ENCODE measurements at places on chromosomes 7 and 10. TPM values are rescaled to one million over a fixed set of nuclear protein-coding genes. Genes with fewer than 3 reads are reported as not detected.

- DNase-seq = no peak
These were observed 8.0 kb downstream of the DGKI start for GRCh38 chr7:137838706-137839315.

DNA sequence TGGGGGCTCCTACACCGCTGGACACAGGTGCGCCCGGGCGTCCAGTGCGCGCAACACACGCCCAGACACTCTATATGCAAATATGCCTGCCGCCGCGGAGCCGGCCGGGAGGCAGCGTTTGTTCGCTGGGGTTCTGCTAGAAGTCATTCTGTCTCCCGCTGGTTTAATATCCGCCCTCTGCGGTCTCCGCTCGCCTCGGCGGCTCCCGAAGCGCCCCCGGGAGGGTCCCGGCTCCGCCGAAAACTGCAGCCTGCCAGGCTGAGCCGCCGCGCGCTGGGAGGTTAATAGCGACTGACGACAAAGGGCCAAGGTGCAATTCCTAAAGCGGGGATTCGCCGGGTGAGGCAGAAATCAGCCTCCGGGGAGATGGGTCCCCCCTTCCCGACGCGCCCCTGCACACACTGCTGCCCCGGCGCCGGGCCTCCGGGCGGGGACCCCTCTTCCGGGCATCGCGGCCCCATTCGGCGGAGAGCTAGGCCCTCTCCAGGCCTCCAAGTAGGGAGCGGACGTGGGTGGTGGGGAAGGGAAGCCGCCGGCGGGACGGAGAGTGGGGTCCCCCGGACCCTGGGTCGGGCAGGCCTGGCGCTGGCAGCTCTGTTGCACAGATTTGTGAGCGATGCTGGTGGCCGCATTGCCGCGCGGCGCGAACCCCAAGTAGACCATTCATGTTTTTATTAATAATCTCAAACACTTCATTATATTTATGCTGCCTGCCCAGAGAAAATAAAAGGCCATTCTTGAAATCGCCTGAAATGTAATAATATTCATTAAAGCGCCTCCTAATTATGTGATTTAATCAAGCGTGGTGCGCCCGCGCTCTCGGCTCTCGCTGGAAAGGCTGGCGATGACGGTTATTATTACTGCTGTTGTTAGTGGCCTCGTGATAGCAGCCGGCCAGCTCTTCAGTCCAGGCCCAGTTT is 9.1 kb downstream of the EN2 start:
- DNase-seq = no peak

- no peak for DNase-seq
These were observed 146.4 kb downstream of the RPS24 start for GRCh38 chr10:78179886-78180705.

DNA sequence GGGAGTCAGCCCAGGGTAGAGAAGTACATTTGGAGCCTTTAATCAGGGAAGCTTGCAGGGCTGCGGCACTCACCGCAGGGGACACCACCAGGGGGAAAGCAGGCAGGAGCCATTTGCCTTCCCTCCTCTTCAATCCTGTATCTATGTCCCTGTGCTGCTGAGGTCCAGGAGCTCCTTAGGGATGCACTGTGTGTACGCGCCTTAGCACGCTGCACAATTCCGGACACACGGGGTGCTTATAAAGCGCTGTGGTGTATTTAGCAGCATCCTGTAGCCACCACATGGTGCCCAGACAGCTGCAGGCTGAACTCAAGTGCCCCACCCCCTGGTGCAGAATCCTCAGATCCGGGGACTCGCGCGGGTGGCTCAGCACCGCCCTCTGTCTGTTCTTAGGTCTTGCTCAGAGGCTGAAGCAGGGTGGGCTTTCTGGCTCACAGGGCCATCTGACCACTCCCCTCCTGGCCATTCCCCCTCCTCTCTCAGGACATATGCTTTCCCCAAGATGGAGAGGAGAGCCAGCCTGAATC is 421.4 kb downstream of the SDK1 start:
- no peak for DNase-seq

DNA sequence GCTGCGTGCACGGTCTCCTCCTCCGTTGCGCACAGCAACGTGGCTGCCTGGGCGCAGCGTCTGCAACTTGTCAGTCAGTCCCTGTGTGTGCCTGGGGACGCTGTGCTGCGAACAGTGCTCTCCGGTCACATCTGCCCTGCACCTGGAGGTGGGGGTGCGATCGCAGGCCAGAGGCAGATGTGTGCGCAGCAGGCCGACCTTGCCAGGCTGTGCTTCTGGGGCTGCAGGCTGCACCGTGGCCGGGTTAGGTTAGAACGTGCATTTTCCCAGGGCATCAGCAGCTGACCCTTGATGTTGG is 8.2 kb upstream of the GET4 start:
- no peak for DNase-seq

DNA sequence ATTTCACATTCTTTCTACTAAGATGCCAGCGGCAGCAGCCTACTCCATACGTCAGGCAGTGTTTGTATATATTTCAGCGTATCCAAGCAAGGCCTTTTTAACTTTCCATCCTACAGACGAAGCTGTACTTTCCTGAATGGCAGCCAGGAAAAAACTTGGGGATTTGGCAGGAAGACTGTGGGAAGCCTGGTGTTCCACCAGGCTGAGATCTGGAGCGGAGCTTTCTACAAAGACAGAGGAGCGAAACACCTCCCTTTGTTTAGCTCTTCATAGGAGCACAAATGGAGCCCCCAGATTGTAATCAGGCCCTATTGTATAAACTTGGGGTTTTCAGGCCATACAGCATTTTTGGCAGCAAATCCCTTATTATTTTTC is 143.8 kb downstream of the TES start:
- DNase-seq = no peak

- DNase-seq = peak; percentile 89
These were observed at the start of gene CRCP for GRCh38 chr7:66114743-66115649. Gene CRCP, plus strand, starts transcription at chr7:66114847. Its CDS starts 116 bp downstream, at chr7:66114963.

DNA sequence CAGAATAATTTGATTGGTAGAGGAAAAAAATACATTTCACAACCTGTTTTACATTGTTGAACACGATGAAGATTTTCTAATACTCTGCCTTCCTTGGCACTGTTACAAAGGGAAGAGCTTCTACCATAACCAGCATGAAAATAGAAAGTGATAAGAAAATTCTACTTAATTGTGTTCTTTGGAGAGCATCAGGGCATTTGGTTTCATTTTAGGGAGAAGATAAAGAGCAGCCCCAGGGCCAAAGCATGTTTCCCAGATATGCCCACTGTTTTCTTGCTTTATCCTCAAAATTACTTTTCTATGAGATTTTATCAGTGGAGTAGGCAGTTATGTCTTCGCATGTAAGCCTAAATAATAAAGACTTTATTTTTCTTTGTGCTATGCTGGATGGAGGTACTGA is 9.5 kb downstream of the CHRM2 start:
- no peak for DNase-seq

- DNase-seq = no peak
These were observed 97.4 kb downstream of the FGFR2 start for GRCh38 chr10:121500701-121501332.

DNA sequence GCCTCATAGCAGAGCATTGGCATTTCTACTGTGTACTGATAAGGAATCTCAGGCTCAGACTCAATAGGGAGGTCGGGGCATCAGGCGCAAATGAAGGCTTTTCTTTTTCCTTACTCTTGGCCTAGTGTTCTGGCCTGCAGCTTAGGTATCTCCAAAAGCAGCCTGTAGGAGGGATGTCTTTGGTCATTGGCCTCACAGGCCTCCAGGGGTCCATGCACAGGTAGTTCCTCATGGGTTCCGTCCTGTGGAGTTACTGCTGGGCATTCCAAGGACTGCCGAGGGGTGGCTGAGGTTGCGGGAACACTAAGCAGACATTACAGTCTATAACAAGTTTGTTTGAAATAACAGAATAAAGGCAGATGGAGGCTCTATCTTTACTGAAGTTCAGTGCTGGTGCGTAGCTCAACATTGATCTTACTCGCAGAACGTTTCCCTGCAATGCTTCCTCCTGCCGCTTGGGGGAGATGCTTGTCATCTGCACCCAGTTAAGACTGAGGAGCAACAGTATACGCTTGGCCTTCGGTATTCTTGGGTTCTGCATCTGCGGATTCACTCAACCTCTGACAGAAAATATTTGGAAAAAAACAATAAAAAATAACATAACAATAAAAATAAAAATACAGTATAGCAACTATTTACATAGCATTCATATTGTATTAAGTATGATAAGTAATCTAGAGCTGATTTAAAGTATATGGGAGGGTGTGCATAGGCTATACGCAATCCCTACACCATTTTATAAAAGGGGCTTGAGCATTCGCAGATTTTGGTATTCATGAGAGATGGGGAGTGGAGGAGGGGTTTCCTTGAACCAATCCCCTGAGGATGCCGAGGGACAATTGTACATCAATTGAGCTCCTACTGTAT is 58.9 kb downstream of the SH2D4B start:
- peak; percentile 59 for DNase-seq

DNA sequence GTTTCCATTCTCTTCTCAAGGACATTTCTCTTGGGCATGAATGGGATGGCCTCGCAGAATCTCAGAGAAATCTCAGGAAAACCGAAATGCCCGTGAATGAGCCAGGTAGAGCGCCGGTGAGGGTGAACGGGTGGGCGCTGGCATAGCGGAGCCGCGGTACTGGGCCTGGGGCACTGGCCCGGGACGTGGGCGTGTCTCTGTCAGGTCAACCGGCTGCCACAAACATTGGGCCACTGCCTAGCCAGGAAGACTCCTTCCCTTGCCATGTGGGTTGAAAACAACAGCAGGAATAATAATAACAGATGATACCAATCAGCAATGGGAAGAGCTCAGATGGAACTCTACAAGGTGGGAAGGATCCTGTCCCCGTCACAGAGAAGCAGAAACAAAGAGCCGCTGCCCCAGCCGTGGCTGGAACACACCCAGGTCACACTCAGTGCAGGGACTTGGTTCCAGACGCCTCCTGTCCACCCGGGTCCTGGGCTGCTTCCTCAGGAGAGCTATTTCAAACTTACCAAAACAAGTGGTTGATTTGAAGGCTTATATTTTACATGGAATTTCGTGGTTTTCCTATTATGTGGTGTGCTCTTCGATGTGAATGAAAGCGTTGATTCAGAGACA is 51.1 kb upstream of the EBF3 start:
- DNase-seq = no peak

- DNase-seq = peak; percentile 48
These were observed 53.0 kb upstream of the PPP1R17 start for GRCh38 chr7:31633894-31634494.

DNA sequence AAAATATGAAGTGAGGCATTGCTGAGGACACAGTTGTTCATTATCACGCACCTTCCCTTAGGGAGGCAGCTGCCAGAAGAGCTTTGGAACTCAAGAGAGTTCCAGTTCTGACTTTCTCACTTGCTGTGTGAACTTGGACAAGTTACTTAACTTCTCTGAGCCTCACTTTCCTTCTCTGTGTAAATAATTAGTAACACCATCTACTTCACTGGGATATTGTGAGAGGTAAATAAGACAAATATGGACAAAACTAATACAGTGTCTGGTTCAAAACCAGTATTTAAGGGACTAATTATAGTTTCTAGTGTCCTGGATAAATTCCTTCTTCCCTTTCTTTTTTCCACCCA is 6.3 kb upstream of the SLC13A4 start:
- no peak for DNase-seq

DNA sequence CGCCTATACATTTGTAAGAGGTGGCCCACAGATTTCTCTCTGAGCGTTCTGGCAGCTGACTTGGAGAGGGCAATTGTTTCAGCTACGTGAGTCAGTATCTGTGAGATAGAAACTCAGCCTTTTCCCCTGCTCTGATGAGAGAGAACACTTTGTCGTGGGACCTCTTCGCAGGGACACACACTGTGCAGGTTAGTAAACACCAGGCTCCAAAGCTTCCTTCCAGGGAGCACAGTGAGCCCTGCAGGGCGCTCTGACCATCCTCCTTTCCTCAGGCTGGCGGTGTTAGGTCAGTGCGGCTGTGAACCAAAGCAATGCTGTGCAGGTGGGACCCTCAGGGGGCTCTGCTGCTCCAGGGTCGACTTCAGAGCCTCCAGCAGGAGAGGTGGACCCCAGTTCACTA is 152.2 kb upstream of the TCF7L2 start:
- no peak for DNase-seq

DNA sequence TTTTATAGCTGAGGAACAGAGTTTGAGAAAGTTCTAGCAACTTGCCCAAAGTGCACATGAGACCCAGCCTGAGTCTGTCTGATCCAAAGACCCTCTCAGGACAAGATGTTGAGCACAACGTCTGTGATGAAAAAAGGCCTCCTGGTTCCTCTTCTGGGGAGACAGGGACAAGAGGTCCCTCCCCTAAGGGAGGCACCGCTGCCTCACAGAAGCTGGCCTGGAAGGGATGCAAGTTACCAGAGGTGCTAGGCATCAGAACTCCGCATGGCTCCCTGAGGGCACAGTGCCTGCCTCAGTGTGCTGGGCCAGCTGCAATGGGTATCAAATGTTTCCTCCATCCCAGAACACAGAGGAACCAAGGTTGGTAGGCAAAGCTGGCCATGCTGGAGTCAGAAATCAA is 302.4 kb downstream of the GRID1 start:
- no peak for DNase-seq

DNA sequence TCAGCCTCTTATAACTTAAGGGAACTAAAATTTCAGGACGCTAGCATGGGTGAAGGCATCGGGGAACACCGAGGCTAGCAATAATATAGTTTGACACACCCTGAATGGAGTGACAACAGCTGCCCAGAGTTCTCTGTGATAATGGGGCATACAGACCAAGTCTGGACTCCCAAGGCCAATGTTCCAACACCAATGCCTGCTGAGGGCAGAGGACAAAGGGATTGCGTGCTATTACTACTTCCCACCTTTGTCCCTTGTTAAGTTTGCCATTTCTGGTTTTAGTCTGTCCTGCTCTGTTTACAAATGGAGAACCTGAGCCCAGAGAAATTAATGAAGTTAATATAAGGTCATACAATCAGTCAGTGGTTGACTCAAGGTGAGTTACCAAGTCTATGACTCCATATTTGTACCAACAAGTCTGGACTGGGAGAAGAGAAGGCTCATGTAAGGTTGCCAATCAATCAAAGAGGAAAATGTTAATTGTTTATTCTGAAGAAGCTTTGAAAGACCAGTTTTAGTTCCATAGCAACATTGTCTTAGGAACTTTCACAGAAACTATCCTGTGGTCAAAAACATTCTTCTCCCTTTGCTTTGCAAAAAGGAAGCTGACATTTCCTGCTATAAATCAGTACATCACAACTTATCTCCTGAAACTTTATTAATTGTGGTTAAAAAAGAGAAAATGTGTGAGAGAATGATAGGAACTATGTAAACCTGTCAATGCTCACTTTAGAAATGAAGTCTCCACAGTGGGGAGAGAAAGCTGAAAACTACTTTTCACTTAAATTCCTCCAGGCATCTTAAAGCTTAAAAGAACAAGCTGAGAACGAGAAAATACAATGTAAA is 74.5 kb downstream of the CCDC6 start:
- no peak for DNase-seq

GPR146 gene
- 14.2 TPM for polyA plus RNA-seq

PRKCQ gene
- 0.48 TPM for polyA plus RNA-seq

CPXM2 gene
- polyA plus RNA-seq = 4.5 TPM

NPTX2 gene
- polyA plus RNA-seq = 11.6 TPM

ASIC3 gene
- polyA plus RNA-seq = 10.0 TPM

TBC1D12 gene
- polyA plus RNA-seq = 47.8 TPM

LIPK gene
- not detected for polyA plus RNA-seq
